ENCODE measurements at places on chromosomes 6 and 20. TPM values are rescaled to one million over a fixed set of nuclear protein-coding genes. Genes with fewer than 3 reads are reported as not detected.

RAET1L gene
- total RNA-seq, result 3.3 TPM

TFAP2D gene
- total RNA-seq, result not detected

PNPLA1 gene
- not detected for total RNA-seq

CST1 gene
- not detected for total RNA-seq

BPIFB2 gene
- total RNA-seq, result 54.9 TPM

BPI gene
- 0.21 TPM for total RNA-seq

PACRG gene
- total RNA-seq, result 11.5 TPM

CDH22 gene
- 0.41 TPM for total RNA-seq

NKX2-2 gene
- total RNA-seq, result 0.21 TPM

LY6G5C gene
- not detected for total RNA-seq

TREM1 gene
- total RNA-seq, result 1.7 TPM

KCNQ2 gene
- 2.6 TPM for total RNA-seq

UNC5CL gene
- 3.0 TPM for total RNA-seq

PHACTR3 gene
- 8.5 TPM for total RNA-seq

CDC40 gene
- total RNA-seq, result 30.0 TPM

EGFL8 gene
- 31.3 TPM for total RNA-seq

NRN1 gene
- 12.3 TPM for total RNA-seq

TP53TG5 gene
- not detected for total RNA-seq

CD2AP gene
- total RNA-seq, result 34.9 TPM

SAMD3 gene
- 4.8 TPM for total RNA-seq

LAMA5 gene
- 96.6 TPM for total RNA-seq

VGLL2 gene
- 18.4 TPM for total RNA-seq

SEMG1 gene
- not detected for total RNA-seq

CALHM4 gene
- total RNA-seq, result not detected

RSPH4A gene
- total RNA-seq, result 0.62 TPM

ASIP gene
- not detected for total RNA-seq

ZC3H12D gene
- total RNA-seq, result 0.72 TPM

NOX3 gene
- total RNA-seq, result not detected

PCK1 gene
- total RNA-seq, result 0.72 TPM

DCBLD1 gene
- total RNA-seq, result 9.9 TPM

MARCKS gene
- total RNA-seq, result 127 TPM

DOK5 gene
- total RNA-seq, result 20.1 TPM

CLIC5 gene
- 18.1 TPM for total RNA-seq

MUCL3 gene
- not detected for total RNA-seq

ABHD16B gene
- not detected for total RNA-seq

ZSWIM1 gene
- total RNA-seq, result 3.3 TPM

MYCT1 gene
- 26.0 TPM for total RNA-seq

COL10A1 gene
- not detected for total RNA-seq

TRIM10 gene
- 1.0 TPM for total RNA-seq

CGA gene
- 1.9 TPM for total RNA-seq

NINL gene
- total RNA-seq, result 8.7 TPM

FOXQ1 gene
- total RNA-seq, result 6.4 TPM

NFATC2 gene
- 9.6 TPM for total RNA-seq

C20orf141 gene
- not detected for total RNA-seq

CDH26 gene
- 3.4 TPM for total RNA-seq

CFB gene
- 7.1 TPM for total RNA-seq

All from tongue (tissue), 3 donors.